GM23248 (cell line): ENCODE measurements at places on chromosomes 5 and 9. TPM values are rescaled to one million over a fixed set of nuclear protein-coding genes. Genes with fewer than 3 reads are reported as not detected.

Gene AFAP1L1
- total RNA-seq: 0.38 and 0.76 TPM in 2 replicates

Gene BTNL3
- total RNA-seq: not detected in 2 replicates

Gene DAB2
- total RNA-seq: 211 and 266 TPM in 2 replicates

Gene IFNA10
- not detected in 2 replicates for total RNA-seq

Gene LEAP2
- 0.13 TPM in 1 of 2 replicates, not detected in the other for total RNA-seq

Gene TOR2A
- total RNA-seq: 2.9 and 9.0 TPM in 2 replicates

GRCh38 chr5:95725071-95725820 lies 5.9 kb upstream of the RHOBTB3 start:
- peak; percentile 47 for DNase-seq

DNA sequence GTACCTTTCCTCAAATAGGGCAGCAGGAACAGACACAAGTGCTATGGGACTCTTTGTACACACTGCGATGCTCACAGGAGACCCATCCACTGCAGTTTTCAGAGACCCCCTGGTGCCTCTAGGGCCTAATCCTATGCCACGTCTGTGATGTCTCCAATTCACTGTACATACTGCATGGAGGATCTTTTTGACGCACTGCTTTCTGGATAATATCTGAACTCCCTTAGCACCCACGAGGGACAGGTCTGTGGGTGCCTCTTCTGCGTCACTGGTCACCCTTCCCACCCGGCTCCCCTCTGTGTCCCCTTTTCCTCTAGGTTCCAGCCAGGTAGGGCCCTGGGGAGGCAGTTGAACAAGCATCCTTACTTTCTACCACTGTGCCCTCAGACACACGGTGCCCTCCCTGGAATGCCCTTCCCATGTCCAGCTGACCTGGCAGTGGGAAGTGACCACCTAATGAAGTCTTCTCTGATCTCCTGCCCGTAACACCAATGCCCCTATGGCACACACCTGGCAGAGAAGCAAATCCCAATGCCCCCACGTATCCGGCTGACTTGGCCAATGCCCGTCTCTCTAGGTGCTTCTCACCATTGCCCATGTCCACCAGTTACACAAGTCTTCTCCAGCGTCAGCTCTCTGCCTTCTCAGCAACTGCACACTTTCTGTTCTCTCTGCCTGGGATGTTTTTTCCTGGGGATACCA lies 41.5 kb downstream of the FOXI1 start:
- no peak for DNase-seq

GRCh38 chr5:114237766-114238165 lies 124.1 kb upstream of the KCNN2 start:
- peak; percentile 0 for DNase-seq

DNA sequence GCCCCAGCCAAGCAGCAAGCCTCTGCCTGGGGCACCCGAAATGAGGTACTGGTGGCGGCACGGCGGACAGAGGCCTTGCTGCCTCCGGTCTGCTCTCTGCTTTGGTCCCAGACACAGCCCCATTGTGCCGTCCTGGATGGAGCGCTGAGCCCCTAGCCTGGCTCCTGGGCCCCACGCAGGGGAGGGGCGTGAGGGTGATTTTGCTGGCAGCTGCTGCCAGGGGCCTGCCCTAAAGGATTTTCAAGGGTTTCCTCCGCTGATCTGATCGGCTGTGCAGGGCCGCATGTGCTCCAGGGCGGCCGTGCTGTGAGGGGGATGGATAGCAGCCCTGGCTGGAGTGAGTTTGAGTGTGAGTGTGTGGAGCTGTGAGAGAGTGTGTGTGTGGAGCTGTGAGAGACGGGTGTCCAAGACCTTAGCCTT lies 1.3 kb downstream of the GPSM1 start:
- DNase-seq: peak; percentile 69

DNA sequence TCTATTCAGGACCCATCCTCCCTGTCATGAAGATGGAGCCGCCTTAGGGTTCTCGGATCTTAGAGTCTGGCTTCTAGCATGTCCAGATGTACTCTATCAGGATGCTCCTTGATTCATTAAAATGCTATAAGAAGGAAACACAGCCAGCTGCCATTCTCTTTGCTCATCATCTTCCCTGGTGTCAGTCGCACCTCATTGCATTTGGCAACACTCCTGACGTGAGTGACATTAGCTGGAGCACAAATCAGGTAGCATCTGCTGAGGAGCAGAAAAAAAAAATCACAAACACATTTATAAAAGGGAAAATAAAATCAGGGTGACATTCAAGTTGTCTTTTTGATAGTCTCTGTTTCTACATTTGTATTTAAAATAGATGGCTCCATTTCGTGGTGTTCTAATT lies 226.1 kb upstream of the NMUR2 start:
- DNase-seq: no peak

DNA sequence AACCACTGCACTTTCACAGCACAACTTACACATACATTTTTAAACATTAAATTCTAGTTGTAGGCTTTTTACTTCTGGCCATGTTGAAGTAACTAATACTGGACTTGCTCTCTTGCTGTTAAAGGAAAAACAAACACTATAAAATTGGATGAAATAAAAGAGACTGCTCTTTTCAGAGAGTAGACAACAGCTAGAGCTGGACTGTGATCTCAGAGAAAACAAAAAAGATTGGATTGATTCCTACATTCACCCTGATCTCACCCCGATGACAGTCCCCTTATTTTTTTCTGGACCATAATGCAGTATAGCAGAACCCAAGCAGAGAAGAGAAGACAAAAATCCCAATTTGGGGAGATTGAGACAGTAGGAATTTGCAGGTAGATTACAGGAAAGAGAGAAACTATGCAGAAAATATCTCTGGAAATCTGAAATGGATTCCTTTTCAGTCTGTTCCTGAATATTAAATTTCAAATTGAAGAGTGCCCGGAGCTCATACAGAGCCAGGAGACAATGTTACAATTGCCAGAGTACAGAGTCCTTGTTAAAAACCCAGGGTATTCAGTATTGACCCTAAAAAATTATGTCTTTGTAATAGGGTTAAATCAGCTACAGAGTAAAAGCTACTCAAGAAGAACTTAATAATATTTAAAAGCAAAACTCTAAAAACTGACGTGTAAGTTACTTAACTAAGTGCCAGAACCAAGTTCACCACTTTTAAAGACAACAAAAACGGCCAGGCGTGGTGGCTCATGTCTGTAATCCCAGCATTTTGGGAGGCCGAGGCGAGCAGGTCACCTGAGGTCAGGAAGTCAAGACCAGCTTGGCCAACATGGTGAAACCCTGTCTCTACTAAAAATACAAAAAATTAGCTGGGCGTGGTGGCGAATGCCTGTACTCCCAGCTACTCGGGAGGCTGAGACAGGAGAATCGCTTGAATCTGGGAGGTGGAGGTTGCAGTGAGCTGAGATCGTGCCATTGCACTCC lies 208.6 kb downstream of the MPDZ start:
- DNase-seq: no peak

- DNase-seq: peak; percentile 89
Observed at GRCh38 chr5:160479926-160480325, 58.3 kb downstream of the PTTG1 start.

- no peak for DNase-seq
Observed at GRCh38 chr9:14133394-14133793, 180.5 kb downstream of the NFIB start.

- peak; percentile 40 for DNase-seq
Observed at GRCh38 chr5:88882276-88883038, 527 bp downstream of the MEF2C start.

DNA sequence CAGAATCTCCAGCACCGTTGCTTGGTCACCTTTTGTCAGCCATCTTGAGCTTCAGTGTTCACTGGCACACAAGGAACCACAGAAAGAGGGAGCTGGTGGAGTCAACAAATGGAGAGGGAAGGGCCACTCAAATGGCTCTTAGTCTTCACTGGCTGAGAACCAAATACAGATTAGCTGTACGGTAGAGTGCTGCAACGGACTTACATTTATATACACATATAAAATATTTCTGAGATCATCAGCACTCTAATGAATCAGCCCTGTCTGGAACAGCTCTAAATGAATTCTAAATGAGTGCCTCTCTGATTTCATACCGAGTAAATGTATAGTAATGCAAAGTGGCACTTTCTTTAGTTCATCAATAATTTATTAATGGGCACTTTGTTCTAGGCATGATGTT lies 24.8 kb downstream of the KCTD16 start:
- no peak for DNase-seq

DNA sequence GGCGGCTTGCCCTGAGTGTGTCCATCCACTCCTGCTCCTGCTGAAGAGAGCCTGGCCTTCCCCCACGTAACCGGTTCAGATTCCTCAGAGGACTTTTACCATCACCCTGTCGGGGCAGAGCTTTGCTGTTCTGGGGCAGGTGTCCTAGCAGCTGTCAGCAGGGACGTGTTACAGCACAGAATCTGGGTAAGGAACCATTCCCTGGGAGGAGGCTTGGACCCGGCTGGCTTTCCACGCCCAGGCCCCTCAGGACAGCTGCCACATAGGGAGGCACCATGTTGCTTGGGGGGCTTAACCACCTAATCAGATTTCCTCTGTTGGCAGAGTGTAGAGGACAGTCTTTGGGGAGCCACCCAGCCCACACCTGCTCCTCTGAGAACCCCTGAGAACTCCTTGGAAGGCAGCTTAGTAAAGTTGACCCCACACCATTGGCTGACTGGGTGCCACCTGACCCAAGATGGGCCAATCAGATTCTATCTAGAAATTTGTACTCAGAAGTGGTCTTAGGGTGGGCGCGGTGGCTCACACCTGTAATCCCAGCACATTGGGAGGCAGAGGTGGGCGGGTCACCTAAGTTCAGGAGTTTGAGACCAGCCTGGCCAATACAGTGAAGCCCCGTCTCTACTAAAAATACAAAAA lies 23.3 kb upstream of the EEIG1 start:
- DNase-seq: no peak

DNA sequence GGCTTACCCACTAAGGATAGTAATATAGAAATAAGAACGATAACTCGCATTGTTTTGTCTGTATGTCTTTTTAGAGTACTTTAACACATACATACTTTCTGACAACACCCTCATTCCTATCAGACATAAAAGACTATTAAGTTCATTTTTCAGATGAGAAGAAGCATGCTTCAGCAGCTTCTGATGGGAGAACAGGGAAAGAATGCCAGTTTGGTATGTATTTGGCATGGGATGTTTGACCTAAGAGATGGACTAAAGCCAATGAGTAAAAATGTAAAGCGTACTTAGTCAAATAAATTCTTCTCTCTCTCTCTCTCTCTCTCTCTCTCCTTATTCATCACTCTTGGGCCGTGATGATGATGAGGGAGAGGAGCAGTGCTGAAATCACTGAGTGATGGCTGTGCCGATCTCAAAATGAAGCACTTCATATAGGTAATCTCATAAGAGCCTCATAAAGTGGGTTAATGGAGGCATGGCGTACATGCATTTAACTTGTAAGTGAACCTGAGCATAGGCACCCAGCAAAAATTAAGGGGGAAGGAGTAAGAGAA lies 71.5 kb downstream of the SLIT3 start:
- no peak for DNase-seq

DNA sequence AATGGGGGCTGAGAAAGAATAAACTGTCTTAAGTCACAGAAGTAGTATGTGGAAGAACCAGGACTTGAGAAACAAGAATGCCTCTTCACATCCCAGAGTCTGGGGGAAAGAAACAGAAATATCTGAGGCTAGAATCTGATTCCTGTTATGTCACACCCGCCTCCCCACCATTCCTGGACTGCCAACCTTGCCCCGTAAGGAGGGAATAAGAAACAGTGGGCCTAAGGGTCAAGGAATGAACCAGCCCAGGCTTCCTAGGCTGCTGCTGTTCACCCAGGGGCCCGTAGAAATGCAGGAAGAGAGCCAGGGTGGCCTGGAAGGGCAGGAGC lies 4.3 kb downstream of the PCDH1 start:
- DNase-seq: no peak

DNA sequence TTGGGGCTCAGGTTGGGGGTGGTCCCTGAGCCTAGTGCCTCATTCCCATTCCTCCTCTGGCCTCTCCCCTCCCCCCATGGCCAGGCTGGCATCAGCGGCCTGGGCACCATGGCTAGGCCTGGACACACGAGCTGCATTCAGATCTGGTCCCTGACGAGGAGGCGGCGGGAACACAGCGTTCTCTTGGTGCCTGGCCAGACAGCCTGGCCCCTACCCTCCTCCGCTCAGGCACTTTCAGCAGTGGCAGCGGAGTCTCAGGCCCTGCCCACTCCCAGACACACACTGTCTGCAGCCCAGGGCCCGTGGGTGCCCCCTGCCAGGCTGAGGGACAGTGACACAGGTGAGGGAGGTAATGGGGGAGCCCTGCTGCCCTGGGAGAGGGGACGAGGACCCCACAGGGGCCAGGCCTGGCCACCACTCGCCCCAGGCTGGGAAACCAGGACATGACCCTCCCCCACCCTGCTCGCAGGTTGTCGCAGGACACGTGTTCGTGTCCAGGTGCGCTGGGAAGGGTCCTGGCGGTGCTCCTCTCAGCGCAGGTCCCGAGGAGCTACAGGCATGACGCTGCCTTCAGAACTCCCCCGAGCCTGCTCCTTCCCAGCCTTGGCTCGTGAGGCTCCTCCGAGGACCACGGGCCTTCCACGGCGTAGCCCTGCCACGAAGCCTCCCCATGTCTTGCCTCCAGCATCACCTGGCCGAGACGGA lies 19.9 kb upstream of the UBAC1 start:
- no peak for DNase-seq

DNA sequence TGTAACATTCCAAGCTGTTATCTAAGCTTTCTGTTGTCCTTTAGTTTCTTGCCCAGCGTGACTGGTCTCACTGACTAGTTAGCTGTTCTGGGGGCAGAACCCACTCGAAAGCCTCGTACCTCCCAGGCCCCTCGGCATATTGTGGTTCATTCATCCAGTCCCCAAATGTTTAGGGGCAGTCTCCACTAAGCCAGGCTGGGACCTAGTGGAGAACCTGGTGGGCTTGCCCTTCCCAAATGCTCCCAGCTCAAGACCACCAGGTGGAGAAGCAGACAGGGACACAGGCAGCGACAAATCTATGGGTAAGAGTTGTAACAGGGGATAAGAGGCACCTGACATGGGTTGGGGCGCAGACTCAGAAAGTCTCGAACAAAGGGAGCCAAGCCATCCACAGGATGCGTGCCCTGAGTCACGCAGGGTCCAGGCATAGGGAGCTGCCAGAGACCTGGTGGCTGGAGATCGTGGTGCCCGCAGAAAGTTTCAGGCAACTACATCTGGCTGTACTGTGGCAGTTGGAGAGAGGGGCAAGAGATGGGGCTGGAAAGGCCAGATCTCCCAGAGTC lies 851 bp upstream of the EEIG1 start:
- no peak for DNase-seq
